ENCODE measurements at places on chromosomes 16 and 17.

GRCh38 chr17:72511874-72512273 is 391.1 kb downstream of the SOX9 start:
- no peak for DNase-seq

DNA sequence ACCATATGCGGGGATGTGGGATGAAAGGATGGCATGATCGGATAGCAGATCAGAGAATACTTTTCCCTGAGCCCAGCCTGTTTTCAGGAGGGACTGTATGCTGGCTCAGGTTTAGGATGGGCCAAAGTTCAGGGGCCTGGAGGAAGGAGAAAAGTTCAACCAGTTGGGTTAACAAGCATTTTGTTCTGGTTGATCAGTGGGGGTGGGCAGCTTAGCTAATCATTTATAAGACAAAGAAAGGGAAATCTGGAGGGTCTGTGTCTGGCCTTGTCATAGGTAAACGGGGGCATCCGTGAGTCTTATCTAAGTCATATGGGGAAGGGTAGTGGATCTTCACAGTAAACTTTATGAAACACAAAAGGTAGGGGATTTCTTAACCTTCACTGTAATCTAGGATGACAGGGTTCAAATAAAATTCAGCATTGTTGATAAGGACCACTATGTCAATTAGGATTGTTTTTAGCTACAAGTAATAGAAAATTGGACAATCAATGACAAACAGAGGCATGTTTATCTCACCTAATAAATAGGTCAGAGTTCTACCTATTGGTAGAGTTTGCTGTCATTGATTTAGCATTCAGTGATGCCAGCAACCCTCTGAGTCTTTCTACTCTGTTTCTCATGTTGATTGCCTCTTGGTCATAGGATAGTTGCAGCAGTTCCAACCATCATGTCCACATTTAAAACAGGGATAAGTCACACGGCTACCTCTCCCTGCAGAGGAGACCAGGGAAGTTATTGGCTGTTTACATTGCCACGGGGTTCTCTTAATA is 11.4 kb downstream of the PCTP start:
- no peak for DNase-seq

DNA sequence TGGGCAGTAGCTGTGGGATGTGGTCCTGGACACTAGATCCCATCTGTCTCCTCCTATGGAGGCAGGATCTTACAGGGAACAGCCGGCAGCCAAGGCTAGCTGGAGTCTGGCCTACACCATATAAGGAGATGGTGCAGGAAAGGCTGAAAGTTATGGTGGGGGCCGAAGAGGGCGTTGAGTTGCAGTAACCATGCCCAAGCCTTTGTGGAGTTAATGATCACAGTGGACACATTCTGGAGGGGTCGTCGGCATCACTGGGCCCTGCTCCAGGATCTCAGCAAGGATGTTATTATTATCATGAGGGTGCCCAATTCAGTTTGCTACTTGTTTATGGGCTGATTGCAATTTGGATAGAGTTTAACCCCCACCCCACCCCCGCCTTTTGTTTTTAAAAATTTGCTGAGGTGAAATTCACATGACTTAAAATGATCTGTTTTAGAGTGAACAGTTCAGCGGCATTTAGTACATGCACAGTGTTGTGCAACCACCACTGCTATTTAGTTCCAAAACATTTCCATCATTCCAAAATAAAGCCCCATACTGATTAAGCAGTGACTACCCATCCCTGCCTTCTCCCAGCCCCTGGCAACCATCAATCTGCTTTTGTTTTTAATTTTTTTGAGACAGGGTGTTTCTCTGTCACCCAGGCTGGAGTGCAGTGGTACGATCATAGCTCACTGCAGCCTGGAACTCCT is 184.3 kb upstream of the CACNG3 start:
- DNase-seq = no peak

GRCh38 chr16:85350973-85351372 is 238.7 kb upstream of the CIBAR2 start:
- peak; percentile 83 for DNase-seq

DNA sequence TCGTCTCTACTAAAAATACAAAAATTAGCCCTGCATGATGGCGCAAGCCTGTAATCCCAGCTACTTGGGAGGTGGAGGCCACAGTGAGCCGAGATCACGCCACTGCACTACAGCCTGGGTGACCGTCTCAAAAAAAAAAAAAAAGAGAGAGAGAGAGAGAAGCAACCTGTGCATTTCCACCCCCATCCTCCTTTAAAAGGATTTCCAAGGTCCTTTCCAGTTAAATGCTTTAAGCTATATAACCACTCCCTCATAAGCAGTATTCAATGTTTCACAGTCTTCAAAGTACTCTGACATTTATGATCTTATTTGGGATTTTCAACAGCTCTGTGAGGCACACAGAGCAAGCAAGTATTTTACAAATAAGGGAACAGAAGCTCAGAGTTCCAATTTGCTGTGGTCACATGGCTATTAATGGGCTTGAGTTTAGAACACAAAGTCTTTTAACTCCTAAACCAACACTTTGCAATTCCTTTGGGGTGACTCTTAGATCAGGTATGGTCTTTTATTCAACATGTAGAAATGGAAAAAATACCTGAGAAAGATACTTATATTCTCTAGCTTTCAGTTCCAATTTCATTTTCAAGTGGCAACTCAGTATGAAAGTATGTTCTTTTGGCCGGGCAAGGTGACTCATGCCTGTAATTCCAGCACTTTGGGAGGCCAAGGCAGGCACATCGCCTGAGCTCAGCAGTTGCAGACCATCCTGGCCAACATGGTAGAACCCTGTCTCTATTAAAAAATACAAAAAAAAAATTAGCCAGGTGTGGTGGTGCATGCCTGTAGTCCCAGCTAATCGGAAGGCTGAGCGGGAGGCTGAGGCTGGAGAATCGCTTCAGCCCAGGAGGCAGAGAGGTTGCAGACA is 31.3 kb downstream of the SPOP start:
- DNase-seq = no peak

DNA sequence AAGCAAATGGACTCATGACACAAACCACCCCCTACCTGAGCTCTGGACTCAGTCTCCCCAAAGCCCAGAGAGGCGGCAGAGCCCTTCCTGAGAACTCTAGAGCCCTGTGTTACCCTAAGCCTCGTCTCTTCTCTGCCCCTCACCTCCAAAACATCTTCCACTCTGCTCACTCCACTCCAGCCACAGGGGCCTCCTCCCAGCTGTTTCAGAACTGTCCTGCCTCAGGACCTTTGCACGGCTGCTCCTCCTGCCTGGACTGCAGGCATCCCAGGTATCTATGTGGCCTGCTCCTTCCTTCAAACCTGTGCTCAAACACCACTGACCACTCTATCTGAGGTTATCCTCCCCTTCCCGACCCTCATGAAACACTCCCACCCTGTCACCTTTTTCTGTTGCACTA is 12.9 kb upstream of the LITAF start:
- DNase-seq = no peak

- DNase-seq = no peak
These were observed 2.1 kb downstream of the MC1R start for GRCh38 chr16:89920723-89921122.

DNA sequence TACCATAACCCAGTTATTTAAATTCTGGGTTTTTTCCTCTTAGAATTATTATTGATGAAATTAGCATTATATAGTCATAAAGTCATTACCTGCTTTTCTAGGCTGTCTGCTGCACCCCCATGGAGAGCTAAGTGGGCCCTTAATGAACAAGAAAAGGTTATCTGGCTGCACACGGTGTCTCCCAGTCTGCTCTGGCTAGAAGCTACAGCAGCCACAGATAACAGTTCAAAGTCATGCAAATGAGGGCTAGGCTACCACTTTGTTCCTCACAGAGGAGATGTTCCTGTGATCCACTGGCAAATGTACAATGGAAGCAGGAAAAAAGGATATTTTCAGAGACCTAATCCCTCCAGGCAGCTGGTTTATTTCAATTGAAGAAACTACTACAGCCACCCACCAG is 112.1 kb downstream of the SNX11 start:
- DNase-seq = no peak

Data from AG09319 (cell line).